Activated CD4-positive, CD25-positive, alpha-beta regulatory T cell (primary cell): ENCODE measurements at places on chromosomes 16 and 17.

- no peak for DNase-seq
These were observed 1.6 kb downstream of the TRADD start for GRCh38 chr16:67157892-67158635.

DNA sequence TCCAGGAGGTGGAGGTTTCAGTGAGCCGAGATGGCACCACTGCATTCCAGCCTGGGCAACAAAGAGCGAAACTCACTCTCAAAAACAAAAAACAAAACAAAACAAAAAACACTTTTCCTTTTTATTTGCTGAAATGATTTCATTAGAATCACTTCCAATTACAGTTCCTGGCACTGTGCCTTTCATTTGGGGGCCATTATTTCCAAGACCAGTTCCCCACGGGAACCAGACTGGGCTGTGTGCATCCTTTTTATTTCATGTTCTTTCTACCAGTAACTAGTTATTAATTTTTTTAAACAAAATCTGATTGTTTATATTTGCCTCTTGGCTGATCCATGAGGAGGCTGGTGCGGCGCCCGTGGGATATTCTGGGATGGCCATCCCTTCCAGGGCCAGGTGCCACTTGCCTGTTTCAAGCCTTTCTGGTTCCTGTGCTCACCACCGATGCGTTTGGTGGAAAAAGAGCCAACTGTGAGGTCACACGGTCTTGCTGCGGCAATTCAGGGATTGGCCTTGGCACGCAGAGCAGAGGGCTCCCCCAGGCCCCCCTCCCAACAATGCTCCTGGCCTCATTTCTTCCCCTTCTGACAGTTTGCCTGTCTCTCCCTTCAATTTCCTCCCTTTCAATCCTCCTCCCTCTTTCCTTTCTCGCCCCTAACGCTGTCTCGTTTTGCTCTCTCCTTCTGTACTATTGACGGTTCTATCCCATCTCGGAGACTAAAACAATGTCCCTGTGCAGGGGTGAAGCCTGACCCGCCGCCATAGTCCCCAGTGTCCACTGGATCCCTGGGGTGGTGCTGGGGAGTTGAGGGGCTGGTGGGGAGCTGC lies 13.4 kb downstream of the UBALD1 start:
- DNase-seq, result no peak

- DNase-seq, result no peak
These were observed 2.3 kb upstream of the ARMC5 start for GRCh38 chr16:31456988-31457360.

GRCh38 chr17:17959520-17960361 lies 12.5 kb downstream of the TOM1L2 start:
- no peak for DNase-seq

GRCh38 chr17:44247440-44247841 lies 20.5 kb downstream of the SLC4A1 start:
- no peak for DNase-seq
